ENCODE measurements at places on chromosomes 1 and 21.

DNA sequence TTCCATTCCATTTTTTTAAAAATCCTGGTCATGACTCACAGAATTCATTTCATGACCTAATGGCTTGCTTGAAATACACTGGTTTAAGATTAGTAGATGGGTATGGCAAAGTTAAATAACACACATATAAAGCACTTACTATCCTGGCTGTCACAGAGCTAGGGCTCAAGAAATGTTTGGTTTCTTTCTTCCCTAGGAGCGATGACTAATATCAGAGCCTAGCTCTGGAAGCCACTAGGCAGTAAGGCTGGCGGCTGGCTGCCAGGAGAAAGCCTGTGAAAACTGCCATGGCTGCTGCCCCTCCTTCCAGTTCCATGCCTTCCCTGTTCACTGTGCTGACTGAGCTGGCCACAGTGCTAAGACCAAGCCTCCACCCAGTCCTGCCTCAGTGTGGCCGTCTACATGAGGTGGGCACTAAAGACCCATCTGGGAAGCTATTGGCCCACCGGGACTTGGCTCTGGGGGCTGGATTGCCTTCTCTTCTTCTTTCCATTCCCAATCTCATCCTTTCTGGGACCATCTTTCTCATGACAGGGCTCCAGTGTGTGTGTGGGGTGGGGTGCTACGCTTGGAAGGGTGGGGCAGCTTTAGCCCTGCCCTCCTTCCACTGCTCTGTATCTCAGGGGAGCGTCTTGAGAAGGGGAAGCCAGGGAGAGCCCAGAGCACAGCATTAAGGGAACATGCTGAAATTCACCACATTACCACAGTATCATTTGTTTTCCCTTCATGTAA lies 10.8 kb upstream of the ASCL5 start:
- peak; percentile 79 for DNase-seq

DNA sequence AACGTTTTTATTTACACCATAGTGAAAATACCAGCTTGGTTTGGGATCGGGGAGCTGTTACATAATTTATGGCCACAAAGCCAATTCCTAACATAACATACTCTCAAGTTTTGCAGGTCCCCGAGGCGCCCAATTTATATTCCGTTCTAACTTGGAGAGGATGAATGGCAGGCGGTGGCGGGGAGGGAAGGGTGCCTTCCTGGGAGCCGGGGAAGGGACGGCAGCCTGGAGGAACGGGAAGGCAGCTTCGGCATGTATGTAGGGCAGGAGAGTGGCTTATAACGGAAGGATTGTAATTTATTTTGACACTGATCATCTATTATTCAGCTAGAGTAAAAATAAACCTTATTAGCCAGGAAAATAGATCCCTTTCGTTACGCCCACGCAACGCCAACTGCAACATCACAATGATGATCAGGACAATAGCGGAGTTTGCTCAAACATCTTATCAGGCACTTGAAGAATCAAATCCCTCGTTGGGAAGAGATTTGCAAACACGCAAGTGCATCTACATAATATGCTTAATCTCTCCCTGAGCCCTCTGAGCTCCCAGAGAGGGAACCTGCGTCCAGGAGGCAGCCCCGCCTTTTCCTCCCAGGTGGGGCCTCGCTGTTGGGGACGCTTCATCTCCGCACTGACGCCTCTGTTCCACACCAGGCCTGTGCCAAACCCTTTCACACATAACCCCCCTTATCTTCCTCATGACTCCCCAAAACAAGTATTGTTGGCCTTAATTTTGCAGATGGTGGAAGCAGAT lies 93.7 kb upstream of the C1orf174 start:
- DNase-seq = no peak

DNA sequence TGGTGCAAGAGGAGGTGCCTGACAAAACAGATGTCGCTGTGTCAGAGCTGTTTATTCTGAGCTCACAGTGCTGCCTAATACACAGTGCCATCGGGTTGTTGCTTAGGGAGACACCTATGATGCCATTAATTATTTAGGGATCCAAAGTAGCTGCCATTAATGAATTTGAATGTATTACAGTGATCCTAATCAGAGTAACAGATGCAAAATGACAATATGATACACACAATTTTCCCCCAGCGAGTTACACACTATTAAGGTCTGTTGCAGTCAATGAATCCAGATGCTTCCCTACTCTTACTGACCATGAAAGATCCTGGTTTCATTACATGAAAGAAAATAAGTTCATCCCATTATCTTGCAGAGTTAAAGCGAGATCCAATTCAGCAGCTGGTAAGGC lies 91.3 kb downstream of the RWDD3 start:
- DNase-seq = no peak

GRCh38 chr1:1906185-1907097 lies 8.6 kb upstream of the CALML6 start:
- no peak for DNase-seq

- no peak for DNase-seq
Measured at GRCh38 chr1:193411714-193412113, 225.3 kb upstream of the B3GALT2 start.

- no peak for DNase-seq
Measured at GRCh38 chr1:201310986-201311355, 27.7 kb downstream of the PKP1 start.

DNA sequence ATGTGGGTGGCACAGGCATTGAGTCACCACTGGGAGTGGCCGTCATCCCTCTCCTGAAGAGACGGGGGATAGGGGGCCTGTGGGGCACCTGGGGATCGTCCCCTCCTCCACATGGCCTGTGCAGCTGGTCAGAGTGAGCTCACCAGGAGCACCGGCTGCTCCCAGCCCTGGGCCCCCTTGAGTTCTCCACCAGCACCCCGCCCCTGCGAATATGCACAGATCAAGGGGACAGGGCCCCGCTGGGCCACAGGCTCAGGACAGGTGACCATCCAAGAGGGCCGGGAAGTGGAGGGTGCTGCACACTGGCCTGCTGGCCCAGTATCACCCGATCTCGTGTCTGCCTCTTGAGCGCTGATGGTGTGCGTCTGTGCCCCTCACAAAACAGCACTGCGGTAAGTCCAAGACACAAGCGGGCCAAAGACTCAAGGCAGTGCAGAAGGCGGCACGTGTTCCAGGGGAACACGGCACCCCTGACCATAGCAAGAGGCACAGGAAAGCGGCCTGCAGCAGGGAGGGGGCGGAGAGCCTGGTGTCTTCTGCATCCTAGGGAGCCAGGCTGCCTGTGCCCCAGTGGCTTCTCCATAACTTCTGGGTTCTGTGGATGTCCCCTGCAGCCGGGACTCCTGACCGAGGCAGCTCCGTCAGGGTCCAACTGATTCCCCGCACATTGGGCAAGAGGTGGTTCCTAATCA lies 18.1 kb upstream of the TSPEAR start:
- no peak for DNase-seq

- no peak for DNase-seq
Measured at GRCh38 chr1:220717800-220718640, 27.9 kb downstream of the C1orf115 start.

DNA sequence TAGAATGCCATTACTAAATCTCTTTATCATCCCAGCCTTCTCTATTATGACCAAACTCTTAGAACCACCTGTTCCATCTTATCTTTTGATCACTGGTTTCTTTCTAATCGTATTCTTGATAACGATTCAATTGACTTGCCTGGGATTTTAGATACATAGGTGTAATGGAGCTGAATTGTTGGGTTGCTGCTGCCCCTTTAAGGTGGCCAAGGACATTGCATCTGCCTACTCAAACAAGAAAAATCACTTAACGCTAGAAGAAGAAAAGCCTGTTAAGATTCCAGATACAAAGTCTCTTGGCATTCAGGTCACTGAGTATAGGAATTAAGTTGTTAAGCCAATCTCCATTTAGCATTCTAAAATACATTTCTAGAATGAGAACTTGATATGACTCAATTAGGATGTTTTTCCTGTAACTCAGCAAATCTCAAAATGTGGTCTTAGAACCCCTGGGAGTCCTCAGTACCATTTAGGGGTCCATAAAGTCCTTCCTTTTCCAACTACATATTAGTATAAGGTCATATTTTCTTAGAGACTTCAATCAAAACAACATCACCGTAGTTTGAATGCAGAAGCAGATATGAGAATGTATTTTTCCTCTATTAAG lies 12.4 kb downstream of the NEXN start:
- peak; percentile 10 for DNase-seq

GRCh38 chr21:25384782-25385181 lies 222.5 kb downstream of the MRPL39 start:
- no peak for DNase-seq

DNA sequence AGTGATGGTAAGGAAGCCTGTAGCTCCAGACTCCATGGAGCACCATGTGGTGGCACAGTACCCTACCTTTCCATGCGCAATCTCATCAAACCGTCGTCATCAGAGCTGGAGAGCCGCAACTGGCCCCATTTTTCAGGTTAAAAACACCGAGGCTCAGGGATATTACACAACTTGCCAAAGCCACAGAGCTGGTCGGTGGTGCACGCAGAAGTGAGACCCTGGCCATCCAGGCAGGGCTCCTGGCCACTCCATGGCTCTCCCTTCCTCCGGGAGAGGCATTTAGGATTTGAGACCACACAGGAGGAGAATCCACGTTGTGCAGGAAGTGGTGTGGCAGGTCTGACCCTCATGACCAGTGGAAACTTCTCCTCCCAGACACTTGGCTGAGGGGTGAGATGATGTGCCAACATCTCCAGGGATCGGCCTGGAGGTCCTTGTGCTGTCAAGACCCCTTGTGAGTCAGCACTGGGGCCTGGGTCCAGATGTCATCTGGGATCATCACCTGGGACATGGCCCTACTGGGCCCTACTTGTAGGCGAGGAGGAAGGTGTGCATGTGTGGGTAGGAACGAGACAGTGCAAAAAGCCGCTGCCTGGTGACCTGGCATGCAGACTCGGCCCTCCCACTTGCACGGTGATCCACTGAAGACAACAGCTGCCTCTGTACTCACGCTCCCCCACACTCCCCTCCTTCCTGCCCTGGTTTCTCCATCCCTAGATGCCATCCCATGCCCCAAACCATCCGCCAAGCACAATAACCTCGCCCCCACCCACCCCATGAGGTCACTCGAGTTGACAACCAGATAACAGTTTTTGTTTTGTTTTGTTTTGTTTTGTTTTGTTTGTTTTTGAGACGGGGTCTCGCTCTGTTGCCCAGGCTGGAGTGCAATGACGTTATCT lies 10.4 kb downstream of the TFF3 start:
- no peak for DNase-seq

DNA sequence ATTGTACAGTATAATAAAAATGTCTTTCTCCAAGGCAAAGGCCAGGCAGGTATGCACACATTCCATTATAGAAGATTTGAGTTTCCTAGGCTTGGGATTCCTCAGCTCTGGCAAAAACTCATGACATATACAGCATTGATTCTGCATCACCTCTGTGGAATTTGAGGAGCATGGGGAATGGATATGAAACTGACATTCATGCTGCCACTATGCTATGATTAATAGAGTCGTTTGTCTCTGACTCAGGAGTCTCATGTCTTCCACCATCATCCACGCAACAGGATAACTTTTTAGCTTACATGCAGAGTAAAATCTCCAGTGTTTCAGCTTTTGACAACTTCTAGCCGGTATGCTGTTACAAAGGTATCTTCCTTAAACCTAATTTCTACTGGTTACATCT lies 49.8 kb upstream of the ADORA3 start:
- peak; percentile 84 for DNase-seq

- no peak for DNase-seq
Measured at GRCh38 chr1:157170677-157171515, 32.7 kb upstream of the ETV3 start.

- DNase-seq = no peak
Measured at GRCh38 chr1:181166377-181167196, 78.1 kb downstream of the IER5 start.

- DNase-seq = no peak
Measured at GRCh38 chr1:27868556-27868931, 3.8 kb upstream of the THEMIS2 start.

- no peak for DNase-seq
Measured at GRCh38 chr1:34984435-34984792, 733 bp downstream of the TMEM35B start.

GRCh38 chr21:42737951-42738590 lies 84.7 kb downstream of the PDE9A start:
- no peak for DNase-seq

Data from BJ (cell line).